ENCODE measurements at places on chromosomes 2 and 18. TPM values are rescaled to one million over a fixed set of nuclear protein-coding genes. Genes with fewer than 3 reads are reported as not detected.

C2orf78 gene
- not detected for total RNA-seq

MREG gene
- not detected for total RNA-seq

CFAP65 gene
- total RNA-seq: 0.09 TPM

GPR55 gene
- not detected for total RNA-seq

CD8A gene
- total RNA-seq: 0.31 TPM

GATA6 gene
- total RNA-seq: 0.82 TPM

PSD4 gene
- 1.2 TPM for total RNA-seq

POTEI gene
- total RNA-seq: not detected

UCN gene
- not detected for total RNA-seq

SGPP2 gene
- not detected for total RNA-seq

UGGT1 gene
- 35.1 TPM for total RNA-seq

GRCh38 chr2:239853121-239853520 lies 172.0 kb downstream of the NDUFA10 start:
- H3K4me3 ChIP-seq: no peak overlapping the region
- H3K27me3 ChIP-seq: no peaks in the 10 kb centered on the region
- H3K36me3 ChIP-seq: no peaks in the 10 kb centered on the region

DNA sequence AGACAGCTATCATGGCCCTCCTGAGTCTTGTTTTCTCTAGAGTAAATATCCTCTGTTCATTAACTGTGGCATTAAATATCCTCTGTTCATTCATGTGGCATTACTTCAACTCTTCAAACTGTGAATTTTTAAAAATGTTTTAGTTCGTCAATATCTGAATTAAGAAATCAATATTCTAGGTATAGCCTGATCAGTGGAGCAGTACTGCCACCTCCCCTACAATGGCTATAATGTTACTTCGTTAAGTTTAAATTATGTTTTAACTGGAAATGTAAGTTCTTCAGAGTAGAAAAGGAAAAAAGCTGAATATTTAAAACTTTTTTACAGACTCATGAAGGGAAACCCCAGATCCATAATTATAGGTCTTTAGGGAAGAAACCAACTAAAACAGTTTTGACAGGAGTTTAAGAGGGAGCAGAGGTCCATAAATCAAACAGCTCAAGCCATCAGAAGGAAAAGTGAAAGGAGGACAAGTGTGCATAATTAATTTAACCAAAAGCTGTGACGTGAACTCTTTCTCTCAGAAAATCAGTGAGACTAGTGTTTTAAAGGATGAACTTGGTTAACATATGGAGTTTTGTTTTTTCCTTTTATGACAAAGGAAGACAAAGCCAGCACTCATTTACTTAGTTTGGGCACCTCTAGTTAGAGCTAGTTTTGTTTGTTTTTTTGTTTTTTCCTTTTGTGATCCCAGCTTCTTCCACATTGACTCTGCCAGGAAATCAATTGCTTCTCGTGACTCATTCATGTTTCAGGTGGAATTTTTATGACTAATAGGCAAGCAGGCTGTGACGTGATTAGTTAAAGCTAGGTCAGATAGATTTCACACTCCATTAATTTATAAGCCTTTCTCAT lies 44.9 kb downstream of the RBBP8 start:
- no peak overlapping the region for H3K27ac ChIP-seq
- H3K4me3 ChIP-seq: no peak overlapping the region
- H3K36me3 ChIP-seq: no peaks in the 10 kb centered on the region
- no peaks in the 10 kb centered on the region for H3K27me3 ChIP-seq
- H3K4me1 ChIP-seq: no peaks in the 10 kb centered on the region

GRCh38 chr2:75432761-75433361 lies 127.9 kb downstream of the EVA1A start:
- no peaks in the 10 kb centered on the region for H3K36me3 ChIP-seq
- H3K4me3 ChIP-seq: no peak overlapping the region
- DNase-seq: no peak
- no peak overlapping the region for H3K27ac ChIP-seq

DNA sequence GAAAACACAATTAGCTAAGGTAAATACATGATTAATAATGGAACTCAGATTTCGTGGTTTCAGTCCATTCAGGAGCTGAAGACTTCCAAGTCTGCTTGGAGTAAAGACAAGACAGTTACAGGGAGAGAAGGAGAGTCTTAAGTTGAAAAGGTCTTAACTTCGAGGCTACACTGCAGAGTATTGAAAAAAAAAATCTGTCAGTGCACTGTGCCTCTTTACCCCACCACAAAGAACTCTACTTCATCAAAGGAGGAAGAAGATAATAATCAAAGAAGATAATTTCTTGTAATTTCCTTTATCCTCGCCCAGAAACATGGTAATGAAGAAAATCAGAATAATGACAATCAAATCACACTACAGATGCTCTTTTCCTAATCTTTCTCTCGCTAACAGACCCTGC lies 75.4 kb downstream of the MEMO1 start:
- no peaks in the 10 kb centered on the region for H3K36me3 ChIP-seq
- no peaks in the 10 kb centered on the region for H3K27me3 ChIP-seq
- no peaks in the 10 kb centered on the region for H3K4me1 ChIP-seq
- no peak overlapping the region for H3K4me3 ChIP-seq

DNA sequence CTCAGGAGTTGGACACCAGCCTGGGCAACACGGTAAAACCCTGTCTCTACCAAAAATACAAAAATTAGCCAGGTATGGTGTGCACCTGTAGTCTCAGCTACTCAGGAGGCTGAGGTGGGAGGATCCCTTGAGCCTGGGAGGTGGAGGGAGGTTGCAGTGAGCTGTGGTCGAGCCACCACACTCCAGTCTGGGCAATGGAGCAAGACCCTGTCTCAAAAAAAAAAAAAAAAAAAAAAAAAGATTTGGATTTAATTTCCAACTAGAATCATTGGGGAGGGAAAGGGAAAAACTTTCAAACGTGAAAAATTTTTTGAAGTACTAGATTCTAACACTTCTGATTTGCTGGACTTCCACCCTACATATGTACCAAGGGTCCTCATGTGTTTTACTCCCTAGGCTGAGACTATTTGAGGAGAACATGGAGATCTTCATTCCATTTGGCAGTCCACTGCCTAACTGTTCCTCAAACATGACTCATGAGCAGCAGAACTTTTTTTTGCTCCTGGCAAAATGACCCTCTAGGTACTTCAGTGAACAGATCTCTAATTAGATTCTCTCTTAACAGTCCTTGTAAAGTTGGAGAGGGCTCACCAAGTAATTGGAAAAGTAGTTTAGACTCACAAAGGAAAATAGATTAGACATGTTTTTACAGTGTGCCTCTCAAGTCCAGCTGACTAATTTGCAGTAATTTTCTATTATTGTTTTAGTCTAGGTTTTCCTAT lies 267.6 kb downstream of the METTL4 start:
- H3K27ac ChIP-seq: no peak overlapping the region
- no peaks in the 10 kb centered on the region for H3K27me3 ChIP-seq
- no peak overlapping the region for H3K4me3 ChIP-seq
- DNase-seq: no peak

GRCh38 chr2:32565902-32566301 lies 61.9 kb upstream of the TTC27 start:
- H3K4me1 ChIP-seq: no peaks in the 10 kb centered on the region
- no peak overlapping the region for H3K27ac ChIP-seq
- no peaks in the 10 kb centered on the region for H3K36me3 ChIP-seq
- no peak overlapping the region for H3K4me3 ChIP-seq
- H3K27me3 ChIP-seq: no peaks in the 10 kb centered on the region
- DNase-seq: no peak

DNA sequence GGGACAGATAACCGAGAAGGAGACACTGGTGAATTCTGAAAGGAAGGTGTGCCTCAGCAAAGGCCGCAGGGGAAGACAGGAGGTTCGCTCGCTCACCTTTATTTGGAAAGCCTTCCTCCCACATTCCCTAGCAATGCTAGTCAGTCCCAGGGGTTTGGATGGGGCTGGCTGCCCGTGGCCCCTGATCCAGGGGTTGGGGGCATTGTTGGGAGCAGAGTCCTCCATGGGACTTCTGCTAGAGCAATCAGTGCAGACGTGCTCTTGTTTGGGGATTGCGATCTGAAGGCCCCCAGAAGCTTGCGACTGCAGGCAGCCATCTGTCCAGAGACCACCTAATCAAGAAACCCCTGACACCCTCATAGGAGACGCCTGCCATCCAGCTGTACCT lies 6.0 kb upstream of the CYP27C1 start:
- H3K27me3 ChIP-seq: peaks cover 34% of the 10 kb centered on the region
- H3K4me1 ChIP-seq: no peaks in the 10 kb centered on the region
- no peak for DNase-seq
- no peak overlapping the region for H3K27ac ChIP-seq
- no peaks in the 10 kb centered on the region for H3K36me3 ChIP-seq

DNA sequence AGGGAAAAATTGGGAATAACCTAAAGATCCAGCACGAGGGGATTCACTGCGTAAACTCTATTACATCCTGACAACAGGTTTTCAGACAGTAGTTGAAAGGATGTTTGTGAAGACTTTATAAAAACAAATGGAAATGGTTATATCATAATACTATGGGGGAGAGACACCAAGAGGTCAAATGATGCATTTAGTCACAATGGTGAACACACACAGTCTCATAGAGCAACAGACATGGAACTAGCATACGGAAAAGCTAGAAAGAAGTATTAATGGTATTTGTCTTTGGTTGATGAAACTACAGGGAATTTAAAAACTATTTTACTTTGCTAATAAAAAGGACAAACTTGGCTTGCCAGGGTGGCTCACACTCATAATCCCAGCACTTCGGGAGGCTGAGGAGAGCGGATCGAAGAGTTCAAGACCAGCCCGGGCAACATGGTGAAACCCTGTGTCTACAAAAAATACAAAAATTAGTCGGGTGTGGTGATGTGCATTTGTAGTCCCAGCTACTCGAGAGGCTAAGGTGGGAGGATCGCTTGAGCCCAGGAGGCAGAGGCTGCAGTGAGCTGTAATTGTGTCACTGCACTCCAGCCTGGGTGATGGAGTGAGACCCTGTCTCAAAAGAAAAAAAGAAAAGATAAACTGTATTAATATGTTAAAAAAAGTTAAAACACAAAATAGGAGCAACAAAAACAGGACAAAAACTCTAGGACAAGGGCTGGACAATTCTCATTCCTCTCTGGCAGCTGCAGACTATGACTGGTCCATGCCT lies 94.8 kb downstream of the MYCN start:
- no peaks in the 10 kb centered on the region for H3K4me1 ChIP-seq
- H3K36me3 ChIP-seq: no peaks in the 10 kb centered on the region
- no peak overlapping the region for H3K4me3 ChIP-seq
- peaks cover 16% of the 10 kb centered on the region for H3K27me3 ChIP-seq

- DNase-seq: no peak
- H3K27ac ChIP-seq: no peak overlapping the region
- no peaks in the 10 kb centered on the region for H3K36me3 ChIP-seq
- no peaks in the 10 kb centered on the region for H3K4me1 ChIP-seq
- no peak overlapping the region for H3K4me3 ChIP-seq
- H3K27me3 ChIP-seq: peaks cover 9% of the 10 kb centered on the region
Measured at GRCh38 chr18:493986-494983, 6.2 kb downstream of the COLEC12 start.

DNA sequence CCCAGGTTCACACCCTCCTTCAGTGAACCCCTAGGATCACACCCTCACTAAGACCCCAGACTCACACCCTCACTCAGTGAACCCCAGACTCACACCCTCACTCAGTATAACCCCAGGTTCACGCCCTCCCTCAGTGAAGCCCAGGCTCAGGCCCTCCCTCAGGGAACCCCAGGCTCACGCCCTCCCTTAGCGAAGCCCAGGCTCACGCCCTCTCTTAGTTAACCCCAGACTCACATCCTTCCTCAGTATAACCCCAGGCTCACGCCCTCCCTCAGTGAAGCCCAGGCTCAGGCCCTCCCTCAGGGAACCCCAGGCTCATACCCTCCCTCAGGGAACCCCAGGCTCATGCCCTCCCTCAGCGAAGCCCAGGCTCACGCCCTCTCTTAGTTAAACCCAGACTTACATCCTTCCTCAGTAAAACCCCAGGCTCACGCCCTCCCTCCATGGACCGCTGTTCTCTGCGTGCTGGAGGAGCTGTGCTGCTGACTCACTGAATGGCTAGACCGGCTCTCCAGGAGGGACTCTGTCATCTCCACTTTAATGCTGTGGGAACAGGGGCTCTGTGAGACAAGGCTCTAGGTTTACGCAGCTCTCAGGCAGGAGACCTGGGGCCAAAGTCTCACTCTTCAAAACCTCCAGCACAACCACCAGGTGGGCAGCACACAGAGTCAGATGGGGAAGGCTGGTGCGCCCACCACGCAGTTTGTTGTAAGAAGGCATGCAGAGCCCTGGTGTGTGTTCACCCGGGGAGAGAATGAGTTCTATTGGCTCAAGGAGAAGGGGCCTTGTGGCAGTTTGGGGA lies 506.9 kb upstream of the MYT1L start:
- no peak overlapping the region for H3K4me3 ChIP-seq
- H3K36me3 ChIP-seq: no peaks in the 10 kb centered on the region
- H3K27ac ChIP-seq: no peak overlapping the region
- DNase-seq: no peak
- peaks cover 8% of the 10 kb centered on the region for H3K4me1 ChIP-seq

DNA sequence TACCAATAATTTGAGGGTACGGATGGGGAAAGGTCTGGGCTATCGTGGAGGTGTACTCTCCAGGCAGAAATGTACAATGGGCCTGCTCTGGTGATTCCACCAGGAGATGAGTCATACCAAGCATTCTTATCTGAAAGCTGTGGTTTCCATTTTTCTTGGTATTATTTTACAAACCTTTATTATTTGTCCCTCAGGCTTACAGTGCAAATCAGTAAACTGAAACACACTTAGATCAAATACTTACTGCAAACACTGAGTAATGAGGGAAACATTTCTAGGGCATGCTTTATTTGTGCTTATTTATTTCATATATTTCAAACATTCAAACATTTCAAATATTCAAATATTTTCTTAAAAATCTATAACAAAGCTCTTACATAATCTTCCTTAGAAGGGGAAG lies 319.8 kb downstream of the RND3 start:
- no peak for DNase-seq
- no peaks in the 10 kb centered on the region for H3K36me3 ChIP-seq
- no peak overlapping the region for H3K27ac ChIP-seq
- H3K27me3 ChIP-seq: no peaks in the 10 kb centered on the region
- no peak overlapping the region for H3K4me3 ChIP-seq

GRCh38 chr2:72847534-72848315 lies 21.9 kb upstream of the EXOC6B start:
- no peaks in the 10 kb centered on the region for H3K36me3 ChIP-seq
- DNase-seq: no peak
- H3K27ac ChIP-seq: no peak overlapping the region
- H3K4me3 ChIP-seq: no peak overlapping the region
- no peaks in the 10 kb centered on the region for H3K4me1 ChIP-seq
- H3K27me3 ChIP-seq: no peaks in the 10 kb centered on the region

DNA sequence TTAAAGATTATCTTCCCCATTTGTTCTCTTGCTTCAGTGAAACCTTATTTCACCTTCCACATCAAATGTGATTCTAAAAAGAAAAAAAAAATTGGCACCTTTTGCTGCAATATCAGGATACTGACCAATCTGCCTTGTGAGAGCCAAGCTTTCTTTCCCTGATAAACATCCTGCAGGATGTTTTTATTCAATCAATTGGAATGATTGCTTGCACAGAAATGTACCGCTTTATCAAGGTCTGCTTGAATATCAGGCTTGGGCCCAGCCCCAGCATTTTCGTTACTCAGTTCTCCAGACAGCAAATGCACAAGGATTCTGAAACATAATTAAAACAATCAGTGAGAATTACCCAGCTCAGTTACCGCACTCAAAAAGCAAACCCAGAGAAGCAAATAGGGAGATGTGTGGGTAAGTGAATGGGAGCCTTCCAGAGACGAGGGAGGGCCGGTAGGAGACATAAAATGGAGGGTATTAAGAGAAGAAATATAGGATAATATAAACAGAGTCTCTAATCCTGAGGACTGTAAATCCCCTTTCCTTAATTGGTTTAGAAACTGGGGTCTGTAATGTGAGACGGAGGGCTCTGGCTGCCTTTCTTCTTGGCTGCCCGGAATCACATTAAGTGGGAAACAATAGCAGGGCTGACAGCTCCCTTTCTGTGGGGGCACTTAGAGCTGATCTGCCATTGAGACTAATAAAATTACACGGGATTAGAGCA lies 291.8 kb downstream of the ICOS start:
- DNase-seq: no peak
- H3K4me1 ChIP-seq: no peaks in the 10 kb centered on the region
- H3K27me3 ChIP-seq: no peaks in the 10 kb centered on the region
- H3K4me3 ChIP-seq: no peak overlapping the region
